Activated gamma-delta T cell (primary cell): ENCODE measurements at places on chromosomes 1 and 21.

DNA sequence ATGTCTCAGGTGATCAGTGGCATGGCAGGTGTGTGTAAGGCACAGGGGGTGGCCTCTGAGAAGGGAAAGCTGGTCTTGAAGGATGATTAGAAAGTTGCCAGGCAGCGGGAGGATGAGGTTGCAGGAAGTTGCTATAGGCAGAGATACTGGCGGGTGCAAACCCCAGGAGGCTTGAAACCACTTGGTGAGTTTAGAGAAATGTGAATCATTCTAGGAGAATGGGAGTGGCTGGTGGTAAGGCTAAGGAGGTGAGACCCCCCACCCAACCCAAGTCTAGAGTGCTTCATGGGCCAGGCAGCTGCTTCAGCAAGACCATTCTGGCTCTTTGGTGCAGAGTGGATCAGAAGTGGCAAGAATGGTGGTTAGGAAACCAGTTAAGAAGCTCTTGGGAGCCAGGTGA lies 9.0 kb downstream of the SH2D2A start:
- DNase-seq = no peak

GRCh38 chr1:2451741-2452140 lies 24.3 kb upstream of the PLCH2 start:
- DNase-seq = no peak

DNA sequence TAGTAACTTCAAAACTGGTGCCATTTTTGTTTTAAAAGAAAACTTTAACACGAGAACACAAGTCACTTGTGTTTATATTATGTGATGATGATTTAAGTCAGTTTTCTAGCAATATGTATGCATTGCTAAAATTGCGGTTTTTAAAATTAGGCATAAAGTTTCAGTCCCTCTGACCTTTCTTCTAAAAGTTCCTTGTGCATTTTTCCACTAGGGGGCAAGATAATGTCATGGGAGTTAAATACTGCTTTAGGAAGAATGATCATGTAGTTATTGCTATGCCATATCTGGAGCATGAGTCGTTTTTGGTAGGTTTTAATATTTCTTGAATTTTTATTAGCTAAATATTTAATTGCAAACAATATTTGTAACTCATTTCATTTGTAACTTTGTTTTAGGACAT lies 10.7 kb downstream of the CDC7 start:
- DNase-seq = no peak

- no peak for DNase-seq
Measured at GRCh38 chr1:215459136-215459535, 108.0 kb upstream of the KCTD3 start.
